ENCODE measurements at places on chromosomes 1 and 21.

DNA sequence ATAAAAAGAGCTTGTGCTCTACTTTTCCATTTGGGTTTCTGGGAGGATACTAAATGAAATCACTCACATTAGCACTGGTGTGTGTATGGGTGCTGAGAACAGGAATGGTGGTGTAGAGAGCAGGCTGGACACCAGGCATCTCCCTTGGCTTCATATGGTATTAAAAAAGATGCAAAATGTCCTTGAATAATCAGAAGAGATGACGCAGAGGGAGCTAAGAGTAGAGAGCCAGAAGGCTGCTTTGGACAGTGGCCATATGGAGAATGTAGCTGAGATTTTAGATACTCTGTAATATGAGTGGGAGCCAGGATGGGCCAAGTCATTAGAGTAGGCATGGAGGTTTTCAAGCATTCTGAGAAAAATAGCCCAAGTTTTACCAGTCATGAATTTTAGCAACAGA lies 112.3 kb upstream of the ZRANB2 start:
- DNase-seq = no peak

DNA sequence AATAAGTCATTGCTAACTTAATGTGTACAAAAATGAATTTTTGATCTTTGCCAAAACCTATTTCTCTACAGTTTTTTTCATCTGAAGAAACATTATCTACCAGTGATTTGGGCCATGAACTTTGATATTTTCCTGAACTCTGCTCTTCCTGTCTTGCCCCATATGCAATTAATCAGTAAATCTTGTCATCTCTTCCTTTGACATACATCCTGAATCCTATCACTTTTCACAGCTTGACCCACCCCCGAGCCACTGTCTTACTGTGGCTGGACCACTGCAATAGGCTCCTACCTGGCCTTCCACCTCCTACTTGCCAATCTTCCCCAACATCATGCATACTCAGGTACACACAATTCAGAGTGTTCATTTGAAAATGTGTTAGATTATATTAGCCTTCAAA lies 46.4 kb downstream of the RGS13 start:
- DNase-seq = no peak

DNA sequence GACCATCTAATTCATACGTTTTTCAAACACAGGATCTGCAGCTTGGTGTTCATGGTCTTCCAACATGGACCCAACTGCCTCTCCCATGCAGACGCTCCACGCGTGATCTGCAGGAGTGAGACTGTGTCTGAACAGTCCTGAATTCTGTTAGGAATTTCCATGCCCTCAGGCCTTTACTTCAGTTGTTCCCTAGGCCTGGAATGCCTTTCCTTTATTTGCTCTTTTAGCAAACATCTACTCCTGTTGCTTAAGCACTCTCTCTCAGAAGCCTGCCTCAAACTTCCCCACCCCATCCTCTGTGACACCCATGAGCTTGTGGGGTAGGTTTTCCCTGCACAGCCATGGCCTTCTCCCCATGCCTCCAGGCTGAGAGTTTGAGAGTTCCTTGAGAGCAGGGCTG lies 73.7 kb downstream of the DMRTB1 start:
- no peak for DNase-seq

- no peak for DNase-seq
Measured at GRCh38 chr21:45308194-45309068, 20.7 kb upstream of the POFUT2 start.

GRCh38 chr1:109792056-109792831 lies 28.5 kb upstream of the EPS8L3 start:
- DNase-seq = no peak

GRCh38 chr1:223142795-223143536 lies at the start of gene TLR5:
TSS of gene TLR5 (minus strand) at chr1:223143248. CDS start at chr1:223113031, 30,217 bp downstream.
- peak; percentile 59 for DNase-seq

DNA sequence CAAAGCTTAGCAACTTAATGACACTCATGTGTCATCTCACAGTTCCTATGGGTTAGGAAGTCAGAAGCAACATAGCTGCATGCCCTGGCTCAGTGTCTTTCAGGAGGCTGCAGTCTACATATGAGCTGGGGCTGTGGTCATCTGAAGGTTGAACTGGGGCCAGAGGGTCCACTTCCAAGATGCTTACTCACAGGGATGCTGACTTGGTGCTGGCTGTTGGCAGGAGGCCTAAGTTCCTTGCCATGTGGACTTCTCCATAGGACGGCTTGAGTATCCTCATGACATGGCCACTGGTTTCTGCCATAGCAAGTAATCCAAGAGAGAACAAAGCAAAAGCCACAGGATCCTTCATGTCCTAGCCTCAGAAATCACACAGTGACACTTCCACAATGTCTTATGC lies 12.1 kb upstream of the FAM43B start:
- no peak for DNase-seq

DNA sequence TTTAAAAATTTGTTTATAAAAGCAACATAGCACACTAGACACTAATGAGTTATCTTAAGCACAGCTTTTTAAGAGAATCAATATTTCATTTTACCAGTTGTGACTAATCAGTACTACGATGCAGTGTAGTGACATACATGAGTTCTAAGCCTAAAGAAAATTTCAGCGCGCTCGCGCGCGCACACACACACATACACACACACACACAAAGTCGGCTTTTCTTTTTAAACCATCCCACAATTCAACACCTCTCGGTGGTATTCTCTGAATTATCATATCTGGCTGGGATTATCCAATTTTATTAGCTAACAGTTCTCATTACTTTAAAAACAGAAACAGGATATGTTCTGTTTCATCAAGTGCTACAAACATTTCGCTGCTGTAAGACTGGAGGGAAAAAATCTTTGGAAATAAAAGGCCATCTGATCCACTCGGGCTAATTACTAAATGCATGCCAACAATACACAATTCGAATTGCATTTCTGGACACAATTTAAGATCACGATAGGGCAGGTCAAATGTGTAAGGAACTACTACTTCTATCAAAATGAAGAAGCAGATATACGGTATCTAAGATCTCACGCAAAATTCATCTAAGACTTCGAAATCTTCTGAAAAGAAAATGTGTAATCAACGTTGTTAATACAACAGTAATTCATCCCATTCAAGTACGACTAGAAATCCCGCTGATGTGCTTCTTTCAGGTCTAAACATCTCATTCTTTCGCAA lies 1.2 kb downstream of the TUT4 start:
- DNase-seq = peak; percentile 1

- DNase-seq = no peak
Measured at GRCh38 chr1:176789571-176790090, 326.7 kb downstream of the PAPPA2 start.

- DNase-seq = no peak
Measured at GRCh38 chr21:35297665-35298064, 248.6 kb upstream of the RUNX1 start.

- DNase-seq = no peak
Measured at GRCh38 chr1:222653178-222653827, 35.4 kb downstream of the MIA3 start.

DNA sequence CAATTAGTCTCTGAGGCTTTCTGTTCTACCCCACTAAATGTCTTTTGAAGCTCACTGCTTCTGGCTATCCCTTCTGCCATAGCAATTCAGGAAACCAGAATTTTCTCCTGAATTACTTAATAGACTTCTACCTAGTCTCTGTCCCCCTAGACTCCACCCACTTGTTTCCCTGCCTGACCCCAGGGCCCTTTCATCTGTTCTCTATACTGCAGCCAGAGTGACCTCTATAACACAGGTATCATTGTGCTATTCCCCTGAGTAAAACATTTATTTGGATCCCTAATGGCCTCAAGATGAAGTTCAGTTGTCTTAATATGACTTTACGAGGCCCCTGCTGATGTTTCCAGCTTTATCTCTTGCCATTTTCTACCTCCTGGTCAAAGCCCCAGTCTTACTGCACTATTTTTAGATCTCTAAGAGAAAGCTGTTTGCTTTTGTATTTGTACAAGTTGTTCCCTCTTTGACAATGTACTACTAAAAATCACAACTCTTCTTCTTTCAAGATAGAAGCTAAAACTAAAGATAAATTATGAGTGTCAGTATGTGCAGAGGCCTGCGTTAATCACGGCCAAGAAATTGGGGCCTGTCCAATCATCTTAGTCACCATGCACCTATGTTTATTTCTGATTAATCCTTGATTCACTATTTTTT lies 54.5 kb downstream of the ATP1B1 start:
- no peak for DNase-seq

DNA sequence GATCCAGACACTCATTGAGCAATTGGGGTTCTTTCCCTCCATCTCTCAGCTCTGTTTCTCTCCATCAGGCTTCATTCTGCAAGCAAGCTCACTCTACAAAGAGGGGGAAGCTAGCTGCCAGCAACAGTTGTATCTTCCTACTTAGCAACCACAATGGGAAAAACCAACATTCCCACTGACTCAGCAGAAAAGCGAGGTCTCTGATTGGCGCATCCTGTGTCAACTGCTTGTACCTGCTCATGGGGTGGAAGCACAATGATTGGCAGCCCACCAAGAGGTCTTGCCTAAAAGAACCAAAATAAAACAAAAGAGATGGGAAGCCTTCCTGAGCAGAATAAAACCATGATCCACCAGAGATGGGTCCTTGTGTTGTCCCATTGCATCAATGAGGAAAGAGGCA lies 4.0 kb upstream of the CDA start:
- no peak for DNase-seq

DNA sequence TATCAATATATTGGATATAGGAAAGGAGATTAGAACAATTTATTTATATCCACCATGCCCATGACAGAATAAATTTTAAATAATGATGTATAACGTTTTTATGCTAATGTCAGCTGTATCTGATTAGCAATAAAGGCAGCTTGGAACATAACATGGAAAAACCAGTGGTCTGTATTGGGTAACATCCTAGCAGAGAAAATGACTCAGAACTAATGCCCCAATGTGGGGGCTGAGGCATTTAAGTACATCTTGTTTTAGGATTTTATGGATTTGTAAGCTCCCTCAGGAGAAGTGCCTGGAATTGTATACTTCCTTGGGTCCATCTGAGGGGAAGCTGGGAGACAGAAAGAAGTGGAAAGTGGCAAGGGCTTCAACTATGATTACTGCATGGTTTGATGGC lies 82.3 kb downstream of the HMCN1 start:
- DNase-seq = no peak

- DNase-seq = no peak
Measured at GRCh38 chr1:3463013-3463385, 8.5 kb downstream of the ARHGEF16 start.

- DNase-seq = no peak
Measured at GRCh38 chr1:88526456-88526855, 157.6 kb upstream of the PKN2 start.

GRCh38 chr1:117623698-117624097 lies 17.9 kb downstream of the TENT5C start:
- DNase-seq = no peak

- DNase-seq = no peak
Measured at GRCh38 chr1:192170196-192170984, 12.1 kb downstream of the RGS18 start.

DNA sequence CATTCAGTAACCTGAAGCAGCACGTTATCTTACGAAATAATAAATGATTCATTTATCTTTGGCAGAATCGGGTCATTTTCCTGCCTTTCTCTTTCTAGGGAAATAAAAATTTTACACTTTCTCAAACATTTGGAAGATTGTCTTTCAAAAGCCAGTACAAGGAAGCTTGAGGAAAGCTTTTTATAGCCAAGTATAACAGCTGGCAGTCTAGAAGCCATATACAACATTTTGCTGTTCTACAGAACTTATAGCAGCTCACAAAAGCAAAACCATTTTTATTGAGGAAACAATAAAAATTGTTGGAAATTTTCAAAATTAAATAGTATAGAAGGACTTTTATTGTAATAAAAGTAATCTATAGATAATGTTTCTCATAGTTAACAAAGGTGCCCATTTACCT lies 448.6 kb downstream of the SMYD3 start:
- no peak for DNase-seq

DNA sequence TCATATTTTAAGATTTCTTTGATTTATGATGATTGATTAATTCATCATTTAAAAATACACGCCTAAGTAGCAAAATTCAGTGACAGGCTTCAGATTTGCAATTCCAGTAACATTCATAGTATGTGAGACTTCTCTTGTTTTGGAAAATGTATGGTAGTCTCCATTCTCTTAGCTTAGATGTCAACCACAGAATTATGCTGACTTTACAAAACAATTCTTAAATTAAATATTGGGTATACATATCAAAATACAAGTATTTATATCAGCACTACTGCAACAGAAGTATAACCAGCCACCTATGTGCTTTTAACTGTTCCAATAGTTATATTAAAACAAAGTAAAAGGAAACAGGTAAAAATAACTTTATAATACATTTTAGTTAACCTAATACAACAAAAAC lies 1328.6 kb upstream of the ADGRL2 start:
- DNase-seq = no peak

GRCh38 chr1:67261680-67262079 lies 46.0 kb upstream of the IL12RB2 start:
- DNase-seq = no peak

DNA sequence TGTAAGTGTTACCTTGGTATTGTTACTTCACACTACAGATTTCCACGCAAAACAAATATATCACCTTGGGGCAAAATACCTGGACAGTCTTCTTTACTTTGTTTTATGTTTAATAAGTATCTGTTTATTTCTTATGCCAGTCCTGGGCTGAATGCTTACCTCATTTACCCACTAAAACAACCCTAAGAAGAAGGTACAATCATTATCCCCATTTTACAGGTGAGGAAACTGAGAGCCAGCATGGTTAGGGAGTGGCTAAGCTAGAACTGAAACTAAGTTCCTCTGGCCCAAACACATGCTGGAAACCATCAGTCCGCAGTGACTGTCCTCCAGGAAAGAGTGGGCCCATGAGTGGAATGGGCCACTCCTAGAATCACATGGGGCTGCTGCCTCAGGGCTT lies 13.0 kb upstream of the GUCA2B start:
- no peak for DNase-seq

DNA sequence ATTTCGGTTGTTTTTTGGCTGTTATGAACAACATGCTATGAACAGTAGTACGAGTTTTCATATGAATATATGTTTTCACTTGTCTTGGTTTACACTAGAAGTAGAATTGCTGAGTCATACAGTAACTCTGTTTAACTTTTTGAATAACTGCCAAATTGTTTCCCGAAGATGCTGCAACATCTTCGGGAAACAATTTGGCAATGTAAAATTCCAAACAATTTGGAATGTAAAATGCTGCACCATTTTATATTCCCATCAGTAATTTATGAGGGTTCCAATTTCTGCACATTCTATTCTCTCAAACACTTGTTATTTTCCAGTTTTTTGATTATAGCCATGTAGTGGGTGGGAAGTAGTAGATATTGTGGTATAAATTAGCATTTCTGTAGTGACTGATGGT lies 11.6 kb downstream of the PCBP3 start:
- no peak for DNase-seq

- no peak for DNase-seq
Measured at GRCh38 chr21:45257673-45258341, 29.9 kb downstream of the POFUT2 start.

- no peak for DNase-seq
Measured at GRCh38 chr1:67338642-67339041, 31.0 kb downstream of the IL12RB2 start.

DNA sequence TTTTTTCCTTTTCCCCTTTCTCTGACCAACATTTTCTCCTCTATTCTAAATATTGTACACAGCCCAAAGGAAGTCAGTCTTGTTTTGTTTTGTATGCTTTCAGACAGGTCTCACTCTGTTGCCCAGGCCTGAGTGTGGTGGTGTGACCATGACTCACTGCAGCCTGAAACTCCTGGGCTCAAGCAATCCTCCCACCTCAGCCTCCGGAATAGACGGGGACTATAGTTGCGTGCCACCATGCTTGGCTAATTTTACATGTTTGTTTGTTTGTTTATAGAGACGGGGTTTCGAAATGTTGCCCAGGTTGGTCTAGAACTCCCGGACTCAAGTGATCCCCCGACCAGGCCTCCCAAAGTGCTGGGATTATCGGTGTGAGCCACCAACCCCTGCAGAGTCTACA lies 72.8 kb downstream of the NRIP1 start:
- DNase-seq = no peak

Measured in substantia nigra (tissue), 51 donors.